ENCODE measurements at places on chromosomes 4 and X. TPM values are rescaled to one million over a fixed set of nuclear protein-coding genes. Genes with fewer than 3 reads are reported as not detected.

- no peak for DNase-seq
Observed at GRCh38 chrX:11287505-11287904, 5.7 kb upstream of the AMELX start.

The NXF2B gene
- not detected for total RNA-seq

GRCh38 chrX:151099001-151099400, 77.4 kb upstream of the GPR50 start:
- DNase-seq, result no peak

GRCh38 chr4:6907658-6908191, 1.9 kb upstream of the TBC1D14 start:
- DNase-seq, result peak; percentile 41

GRCh38 chr4:169627307-169627706, 6.9 kb downstream of the CLCN3 start:
- DNase-seq, result no peak

DNA sequence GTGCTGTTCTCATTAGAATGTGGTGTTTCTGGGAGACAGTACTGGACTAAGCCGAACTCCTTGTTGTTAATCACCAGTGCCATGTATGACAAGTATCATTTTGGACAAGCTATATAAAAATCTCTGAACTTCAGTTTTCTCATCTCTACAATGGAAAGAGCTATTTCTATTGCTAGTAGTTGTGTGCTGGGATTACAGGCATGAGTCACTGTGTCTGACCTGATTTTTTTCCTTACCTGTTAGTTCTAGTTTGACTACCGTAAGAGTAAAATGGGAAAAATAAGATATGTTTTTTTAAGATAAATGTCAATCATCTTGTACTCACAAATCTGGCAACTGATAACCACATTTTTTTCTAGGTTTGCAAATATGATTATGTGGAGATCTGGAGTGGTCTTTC, 192.3 kb downstream of the TLL1 start:
- DNase-seq, result no peak

DNA sequence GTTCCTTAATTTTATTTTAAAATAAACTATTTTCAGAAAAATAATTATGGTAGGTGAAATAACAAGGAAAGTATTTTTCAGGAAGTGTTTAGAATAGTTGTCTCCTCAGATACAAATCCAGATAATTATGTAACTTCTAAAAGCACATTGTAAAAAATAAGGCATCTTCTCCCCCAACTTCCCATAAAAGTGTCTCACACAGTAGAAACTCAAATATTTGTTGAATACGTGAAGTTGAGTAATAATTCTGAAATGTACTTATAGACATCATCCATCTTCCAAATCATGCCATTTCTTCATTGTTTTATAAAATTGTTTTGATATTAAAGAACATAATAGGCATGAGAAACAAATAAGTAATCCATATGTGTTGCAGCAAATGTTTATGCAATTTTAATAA, 18.0 kb downstream of the SHISA3 start:
- DNase-seq, result peak; percentile 7
